Esophagus squamous epithelium (tissue), 5 donors: ENCODE measurements at places on chromosomes 2 and 18.

DNA sequence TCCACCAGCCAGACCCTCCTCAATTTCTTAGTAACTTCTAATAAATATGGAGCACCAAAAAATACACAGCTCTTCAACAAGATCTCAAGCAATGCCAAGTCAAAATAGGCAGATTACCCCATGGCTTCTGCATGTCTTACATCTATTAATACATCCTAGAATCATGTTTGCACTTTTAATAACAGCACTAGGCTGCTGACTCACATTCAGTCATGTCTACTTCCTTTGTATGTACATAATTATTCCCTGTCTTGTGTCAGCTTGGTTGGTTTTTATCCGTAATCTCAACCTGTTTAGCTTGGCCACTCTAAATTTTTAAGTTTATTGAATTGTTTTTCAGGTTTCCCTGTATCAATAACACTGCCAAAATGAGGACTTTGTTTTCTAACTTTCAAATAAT, 420.1 kb upstream of the ACVR2A start:
- DNase-seq = no peak

DNA sequence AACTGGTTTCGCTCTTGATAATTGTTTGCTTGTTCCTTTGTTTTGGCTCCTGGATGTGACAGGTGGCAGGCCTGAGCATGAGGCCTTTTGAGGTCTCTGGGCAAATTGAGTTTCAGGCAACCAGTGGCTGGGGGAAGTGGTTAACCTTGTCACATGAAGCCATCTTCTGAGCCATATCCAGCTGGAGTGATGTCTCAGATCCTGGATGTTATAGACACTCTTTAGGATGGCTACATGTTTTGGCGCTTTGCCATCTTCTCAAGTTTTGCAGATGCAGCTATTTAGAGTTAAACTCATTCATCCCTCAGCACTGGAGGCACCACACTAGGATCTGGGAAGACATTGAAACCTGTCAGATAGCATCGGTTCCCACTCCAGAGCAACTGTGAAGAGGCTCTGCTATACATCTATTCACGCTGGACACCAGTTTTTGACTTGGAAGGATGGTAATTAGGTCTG, 25.3 kb upstream of the TACR1 start:
- no peak for DNase-seq

- DNase-seq = no peak
These were observed 28.6 kb downstream of the ITGA6 start for GRCh38 chr2:172456002-172456401.

- DNase-seq = no peak
These were observed 492.4 kb upstream of the ACVR2A start for GRCh38 chr2:147352264-147353071.

GRCh38 chr2:205198140-205198525, 484.2 kb upstream of the NRP2 start:
- DNase-seq = no peak

DNA sequence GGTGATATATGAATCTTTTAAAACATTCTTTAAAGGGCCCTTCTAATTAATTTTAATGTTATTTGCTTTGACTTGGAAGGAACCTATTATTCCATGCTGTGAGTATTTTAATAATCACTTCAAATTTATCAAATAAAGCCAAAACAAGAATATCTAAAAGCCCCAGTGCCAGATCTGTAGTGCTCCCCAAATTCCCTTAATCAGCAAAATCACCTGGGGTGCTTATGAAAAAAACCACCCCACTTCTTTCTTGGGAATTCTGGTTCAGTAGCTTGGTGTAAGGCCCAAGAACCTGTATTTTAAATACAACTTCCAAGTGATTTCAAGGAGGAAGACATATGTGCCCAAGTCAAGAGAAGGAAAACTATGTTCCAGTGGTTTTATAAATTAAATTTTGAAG, 202.4 kb upstream of the OSR1 start:
- no peak for DNase-seq

GRCh38 chr2:55162284-55163006, 69.6 kb downstream of the CLHC1 start:
- no peak for DNase-seq

DNA sequence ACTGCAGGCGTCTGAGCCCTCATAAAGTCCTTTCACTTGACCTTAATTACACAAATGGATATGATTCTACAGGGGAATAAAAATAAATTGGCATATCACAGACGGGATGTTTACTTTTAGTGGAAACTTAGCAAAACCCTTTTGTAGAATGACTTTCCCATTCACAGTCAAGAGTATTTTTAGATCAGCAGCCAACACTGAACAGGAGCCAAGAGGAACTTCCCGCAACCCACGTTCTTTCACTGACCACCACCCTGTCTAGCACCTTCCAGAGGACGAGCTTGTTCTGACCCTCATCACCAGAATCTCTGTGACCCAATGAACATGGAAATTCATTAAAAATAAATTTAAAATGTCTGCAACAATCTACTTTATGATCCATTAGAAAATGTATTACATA, 119.0 kb upstream of the SNTG2 start:
- DNase-seq = no peak

DNA sequence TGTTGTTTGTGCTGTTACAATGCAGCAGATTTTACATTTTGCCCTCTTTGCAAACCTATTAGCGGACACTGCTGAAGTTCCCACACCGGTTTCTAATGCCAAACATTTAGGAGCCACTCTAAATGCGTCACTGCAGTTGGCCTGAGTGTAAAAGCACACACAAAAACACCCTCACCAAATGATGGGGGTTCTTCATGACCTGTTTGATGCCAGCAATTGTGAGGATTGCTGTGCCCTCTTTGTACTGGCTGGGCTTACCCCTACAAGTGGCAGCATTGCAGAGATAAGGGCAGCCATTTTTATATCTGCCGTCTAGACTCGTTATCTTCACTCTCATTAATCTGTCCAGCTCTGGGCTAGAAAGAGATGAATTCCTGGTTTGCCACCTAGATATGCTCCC, 85.3 kb downstream of the NRP2 start:
- no peak for DNase-seq

DNA sequence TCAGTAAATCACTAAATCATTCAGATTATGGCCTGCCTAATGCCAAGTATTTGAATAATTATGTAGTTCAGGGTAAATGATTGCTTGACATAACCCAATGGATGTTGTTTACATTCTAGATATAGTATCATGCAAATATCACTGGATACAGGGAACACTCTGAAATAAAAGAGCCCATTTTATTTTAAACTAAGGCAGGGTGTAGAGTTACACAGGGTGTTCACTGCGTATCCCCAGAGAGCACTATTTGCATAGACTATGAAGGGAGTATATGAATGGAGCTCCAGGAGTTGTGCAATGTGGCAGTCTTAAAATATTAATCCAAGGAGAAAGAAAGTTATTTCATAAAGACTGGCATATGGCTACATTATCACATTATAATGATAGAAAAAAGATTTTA, 701.1 kb upstream of the KLHL29 start:
- no peak for DNase-seq

- DNase-seq = no peak
These were observed 120.3 kb downstream of the INO80D start for GRCh38 chr2:205965707-205966106.

DNA sequence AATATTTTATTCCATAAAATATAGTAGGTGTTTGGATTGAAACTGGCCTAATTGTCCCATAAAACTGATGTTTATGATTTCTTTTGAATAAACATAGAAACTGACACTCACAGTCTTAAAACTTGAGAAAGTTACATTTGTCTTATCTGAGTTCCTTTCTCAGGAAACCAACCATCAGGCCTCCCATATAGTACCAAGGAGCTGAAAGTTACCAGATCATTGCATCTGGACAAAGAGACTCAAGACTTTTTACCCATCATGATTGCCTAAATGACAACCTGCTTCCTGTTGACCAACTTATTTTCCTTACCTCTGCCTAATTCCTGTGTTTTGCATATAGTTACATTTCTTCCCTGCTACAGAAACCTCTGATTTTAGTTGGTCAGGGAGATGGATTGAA, 137.0 kb upstream of the XPO1 start:
- no peak for DNase-seq

DNA sequence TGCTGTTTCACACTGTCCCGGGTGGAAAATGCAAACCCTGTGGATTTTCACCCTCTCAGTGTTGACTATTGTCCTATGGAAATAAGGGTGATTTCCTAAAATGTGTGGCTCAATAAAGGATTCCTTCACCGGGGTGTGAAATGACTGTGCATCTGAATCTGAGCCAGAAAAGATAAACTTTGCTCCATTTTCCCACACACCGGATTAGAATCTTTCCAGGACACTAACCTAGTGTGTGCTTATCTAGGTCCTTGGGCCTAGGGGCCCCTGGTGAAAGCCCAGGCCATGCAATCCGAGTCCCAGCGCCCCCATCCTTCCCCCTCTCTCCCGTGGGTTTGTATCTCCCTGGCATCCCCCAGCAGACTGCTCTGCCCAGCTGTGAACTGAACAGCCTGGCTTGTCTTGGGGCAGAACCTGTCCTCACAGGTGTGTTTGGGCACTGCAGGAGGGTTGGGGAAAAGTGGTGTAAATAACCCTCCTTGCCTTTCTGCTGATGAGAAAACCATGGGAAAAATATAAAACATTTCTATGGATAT, 17.3 kb downstream of the KLHL29 start:
- no peak for DNase-seq

- DNase-seq = no peak
These were observed 28.8 kb downstream of the SETBP1 start for GRCh38 chr18:44709307-44710126.

DNA sequence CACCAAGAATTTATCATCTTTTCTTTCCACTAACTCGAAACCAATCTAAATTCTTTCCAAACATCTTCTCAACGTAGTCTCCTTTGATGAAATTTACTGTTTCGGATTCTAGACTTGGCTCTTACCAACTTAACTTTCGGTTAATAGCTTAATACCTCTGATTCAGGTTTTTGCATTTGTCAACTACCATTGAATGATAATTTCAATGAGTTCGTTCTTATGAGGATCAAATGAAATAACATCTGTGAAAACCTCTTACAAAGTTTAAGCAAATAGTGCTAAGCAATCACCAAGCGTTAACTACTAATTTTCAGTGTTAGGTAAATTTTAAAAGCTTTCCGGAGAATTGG, 593 bp upstream of the NRBP1 start:
- no peak for DNase-seq

GRCh38 chr2:129813404-129813803, 166.1 kb upstream of the RAB6C start:
- DNase-seq = no peak

- no peak for DNase-seq
These were observed 66.6 kb downstream of the ITGA4 start for GRCh38 chr2:181523756-181524155.

DNA sequence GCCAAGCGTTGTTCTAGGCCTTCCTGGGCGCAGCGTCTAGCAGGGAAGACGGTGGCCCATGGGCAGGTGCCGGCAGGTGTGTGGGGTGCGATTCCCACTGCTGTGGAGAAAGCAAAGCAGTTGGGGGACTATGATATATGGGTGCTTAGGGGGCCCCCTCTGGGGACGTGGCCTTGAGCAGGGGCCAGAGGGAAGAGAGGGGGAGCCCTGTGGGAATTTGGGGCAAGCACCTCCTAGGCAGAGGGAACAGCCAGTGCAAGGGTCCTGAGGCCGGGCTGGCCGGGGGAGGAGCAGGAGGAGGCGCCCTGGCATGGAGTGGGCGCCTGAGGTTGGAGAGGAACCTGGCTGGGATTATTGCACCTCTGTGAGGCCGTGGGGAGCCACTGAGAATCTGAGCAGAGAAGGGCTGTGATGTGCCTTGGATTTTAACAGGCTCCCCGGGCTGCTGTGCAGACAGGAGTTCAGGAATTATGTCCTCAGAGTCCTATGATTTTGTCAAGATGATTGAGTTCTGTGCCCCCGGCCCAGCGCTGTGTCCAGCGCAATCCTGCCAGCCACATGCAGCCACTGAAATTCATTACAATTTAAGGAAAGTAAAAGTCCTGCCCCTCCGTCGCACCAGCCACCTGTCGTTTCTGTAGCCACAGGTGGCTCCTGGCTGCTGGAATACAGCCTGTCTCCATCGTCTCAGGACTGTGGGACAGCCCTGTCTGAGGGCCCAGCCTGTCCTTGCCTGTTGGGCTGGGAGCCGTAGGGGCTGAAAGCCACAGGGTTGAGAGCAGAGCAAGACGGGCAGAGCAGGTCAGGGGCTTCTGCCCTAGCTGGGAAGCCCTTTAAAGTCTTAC, 9.1 kb upstream of the KLHL30 start:
- no peak for DNase-seq

GRCh38 chr2:225471482-225471881, 72.0 kb downstream of the NYAP2 start:
- DNase-seq = no peak

DNA sequence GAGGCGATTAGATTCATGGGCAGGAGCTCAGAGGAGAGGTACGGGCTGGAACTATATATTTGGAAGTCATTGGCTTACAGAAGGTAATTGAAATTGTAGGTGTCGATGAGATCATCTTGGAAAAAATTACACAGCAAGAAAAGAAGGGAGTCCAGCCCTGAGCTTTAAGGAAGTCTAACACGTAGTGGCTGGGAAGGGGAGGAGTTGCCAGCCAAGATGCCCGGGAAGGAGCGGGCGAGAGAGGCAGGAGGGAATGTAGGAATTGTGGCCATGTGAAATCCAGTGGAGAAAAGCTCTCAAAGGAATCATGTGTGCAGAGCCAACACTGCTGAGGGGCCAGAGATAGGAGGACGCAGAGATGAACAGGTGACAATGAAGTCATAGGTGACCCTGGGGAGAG, 25.6 kb upstream of the SCYGR1 start:
- no peak for DNase-seq

DNA sequence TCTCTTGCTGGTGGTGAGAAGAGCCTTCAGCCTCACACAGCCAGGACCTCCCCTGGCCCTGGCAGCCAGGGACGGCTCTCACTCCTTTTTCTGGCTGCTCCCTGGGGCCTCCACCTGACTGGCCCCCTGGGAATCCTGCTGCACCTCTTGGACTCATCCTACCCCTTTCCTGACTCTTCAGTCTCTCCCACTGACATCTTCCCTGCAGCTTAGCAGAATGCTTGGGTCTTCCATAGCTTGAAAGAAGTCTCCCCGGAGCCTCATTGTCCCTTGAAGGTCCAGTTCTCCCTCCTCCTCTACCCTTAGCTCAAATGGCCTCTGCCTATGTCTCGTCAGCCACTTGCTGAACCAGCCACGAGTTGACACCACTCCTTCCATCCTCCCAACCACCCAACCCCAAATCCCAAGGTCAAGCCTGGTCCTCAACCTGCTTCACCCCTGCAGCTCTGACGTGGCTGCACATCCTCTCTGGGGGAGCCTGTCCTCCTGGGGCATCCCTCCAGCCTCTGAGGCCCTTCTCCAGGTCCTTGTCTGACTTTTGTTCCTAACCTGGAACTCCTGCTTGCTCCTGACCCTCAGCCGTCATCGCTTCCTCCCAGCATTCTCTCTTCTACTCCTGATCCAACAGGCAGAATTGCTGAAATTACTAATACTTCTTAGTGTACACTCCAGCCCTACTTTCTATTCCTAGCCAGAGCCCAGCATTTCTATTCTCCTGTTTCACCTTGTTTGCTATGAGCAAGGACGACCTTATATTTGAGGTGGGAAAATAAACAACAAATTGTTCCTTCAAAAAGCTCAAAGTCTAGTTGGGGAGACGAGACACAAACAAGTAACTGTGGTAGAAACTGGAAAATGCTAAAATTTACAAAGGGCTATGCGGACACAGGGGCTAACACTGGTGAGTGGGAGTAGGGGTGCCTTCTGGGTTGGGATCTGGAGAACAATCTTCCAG, 68.7 kb upstream of the MGAT4A start:
- no peak for DNase-seq
